Fibroblast of skin of scalp (primary cell): ENCODE measurements at places on chromosomes 11 and 22.

- no peak for DNase-seq
These were observed 6.9 kb upstream of the NLRP6 start for GRCh38 chr11:271319-271715.

GRCh38 chr22:33922349-33922681 lies 2.0 kb upstream of the LARGE1 start:
- peak; percentile 12 for DNase-seq

GRCh38 chr11:34805937-34806336 lies 110.2 kb downstream of the APIP start:
- DNase-seq = no peak

DNA sequence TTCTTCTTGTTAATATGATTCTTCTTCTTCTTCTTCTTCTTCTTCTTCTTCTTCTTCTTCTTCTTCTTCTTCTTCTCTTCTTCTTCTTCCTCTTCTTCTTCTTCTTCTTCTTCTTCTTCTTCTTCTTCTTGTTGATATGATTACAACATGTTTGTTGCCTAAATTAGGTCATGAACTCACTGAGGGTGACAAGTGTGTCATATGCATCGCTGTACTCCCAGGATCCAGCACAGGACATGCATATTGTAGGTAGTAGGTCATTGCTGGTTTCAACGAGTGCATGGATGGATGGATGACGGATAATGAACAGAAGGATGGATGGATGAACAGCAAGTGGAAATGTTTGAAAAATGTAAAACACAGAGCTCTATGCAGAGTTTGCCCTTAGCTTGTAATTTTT lies 14.9 kb upstream of the PVALB start:
- no peak for DNase-seq

DNA sequence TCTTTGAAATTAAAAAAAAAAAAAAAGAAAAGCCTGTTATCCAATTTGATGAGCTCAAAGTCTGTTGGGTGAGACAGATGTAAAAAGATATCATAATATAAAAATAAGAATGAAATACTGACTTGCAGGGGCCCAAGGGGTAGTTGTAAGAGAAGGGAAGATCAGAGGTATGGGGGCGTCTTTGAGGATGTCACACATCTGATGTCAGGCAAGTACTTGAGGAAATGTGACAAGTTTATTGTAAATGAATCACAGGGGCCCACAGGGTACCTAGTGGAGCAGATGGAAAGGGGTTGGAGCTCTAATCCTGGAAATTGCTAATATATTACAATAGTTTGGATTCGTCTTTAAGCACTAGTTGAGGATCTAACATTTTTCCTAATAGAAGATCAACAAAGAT lies 131.6 kb downstream of the MAML2 start:
- DNase-seq = no peak

GRCh38 chr11:20002312-20003216 lies 157.7 kb downstream of the DBX1 start:
- DNase-seq = no peak

GRCh38 chr11:1205987-1206331 lies 16.9 kb upstream of the MUC5B start:
- no peak for DNase-seq

GRCh38 chr11:108027057-108027456 lies 18.4 kb downstream of the CUL5 start:
- no peak for DNase-seq

- peak; percentile 58 for DNase-seq
These were observed 131.0 kb downstream of the SLC1A2 start for GRCh38 chr11:35288309-35288708.

- no peak for DNase-seq
These were observed 223 bp downstream of the WT1 start for GRCh38 chr11:32435152-32435480.

DNA sequence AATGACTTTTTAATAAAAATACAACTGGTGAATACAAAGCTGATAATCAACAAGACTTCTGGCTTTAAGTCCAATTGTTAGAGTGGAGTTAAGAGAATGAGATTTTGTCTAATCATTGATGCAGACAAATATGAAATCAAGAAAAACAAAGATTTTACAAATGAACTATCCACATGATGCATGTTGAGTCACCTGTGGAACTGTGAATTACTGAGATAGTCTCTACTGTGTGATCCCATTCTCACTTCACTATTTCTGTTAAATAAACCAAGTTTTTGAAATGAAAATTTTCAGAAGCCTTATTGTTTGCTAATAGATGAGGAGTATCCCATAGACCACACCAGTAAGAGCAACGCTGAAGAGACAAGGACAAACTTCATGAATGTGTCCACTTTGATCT lies 8.4 kb upstream of the CTSC start:
- DNase-seq = no peak

DNA sequence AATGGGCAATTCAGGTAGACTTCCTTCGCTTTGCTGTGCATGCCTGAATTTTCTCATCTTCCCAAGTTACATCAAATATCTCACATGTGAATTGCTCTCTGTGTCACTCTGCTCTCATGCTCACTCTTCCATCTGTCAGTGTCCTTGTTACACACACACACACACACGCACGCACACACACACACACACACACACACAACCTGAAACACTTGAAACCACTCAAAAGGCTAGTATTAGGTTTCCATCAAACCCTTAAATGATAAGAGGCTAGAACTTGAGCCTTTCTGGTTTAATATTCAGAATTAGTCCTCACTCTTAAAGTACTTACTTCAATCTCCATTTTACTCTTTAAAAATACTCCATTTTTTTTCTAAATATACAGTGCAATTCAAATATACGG lies 282.4 kb downstream of the C11orf87 start:
- no peak for DNase-seq

GRCh38 chr11:68038718-68039525 lies at the start of gene TCIRG1:
TSS of gene TCIRG1 (plus strand) at chr11:68039025. CDS start at chr11:68041272, 2,247 bp downstream.
- DNase-seq = peak; percentile 80

DNA sequence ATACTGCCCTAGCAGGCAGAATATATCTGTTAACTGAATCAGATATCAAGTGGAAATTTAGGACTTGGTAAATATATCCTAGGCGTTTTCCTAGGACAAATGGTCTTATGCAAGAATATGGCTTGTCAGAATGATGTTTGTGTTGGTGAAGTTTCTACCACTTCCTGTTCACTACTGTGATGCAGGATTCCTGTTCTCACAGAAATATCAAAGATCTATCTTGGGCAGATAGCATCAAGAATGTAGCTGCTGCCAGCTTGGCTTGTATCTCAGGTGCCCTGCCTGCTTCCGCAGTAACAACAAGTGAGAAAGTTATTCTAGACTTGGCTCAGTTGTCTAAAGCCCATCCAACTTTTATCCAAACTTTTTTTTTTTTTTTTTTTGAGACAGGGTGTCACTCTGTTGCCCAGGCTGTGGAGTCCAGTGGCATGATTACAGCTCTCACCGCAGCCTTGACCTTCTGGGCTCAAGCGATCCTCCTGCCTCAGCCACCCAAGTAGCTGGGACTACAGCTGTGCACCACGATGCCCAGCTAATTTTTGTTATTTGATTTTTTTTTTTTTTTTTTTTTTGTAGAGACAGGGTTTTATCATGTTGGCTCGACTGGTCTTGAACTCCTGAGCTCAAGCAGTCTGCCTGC lies 61.3 kb downstream of the PPME1 start:
- DNase-seq = no peak

DNA sequence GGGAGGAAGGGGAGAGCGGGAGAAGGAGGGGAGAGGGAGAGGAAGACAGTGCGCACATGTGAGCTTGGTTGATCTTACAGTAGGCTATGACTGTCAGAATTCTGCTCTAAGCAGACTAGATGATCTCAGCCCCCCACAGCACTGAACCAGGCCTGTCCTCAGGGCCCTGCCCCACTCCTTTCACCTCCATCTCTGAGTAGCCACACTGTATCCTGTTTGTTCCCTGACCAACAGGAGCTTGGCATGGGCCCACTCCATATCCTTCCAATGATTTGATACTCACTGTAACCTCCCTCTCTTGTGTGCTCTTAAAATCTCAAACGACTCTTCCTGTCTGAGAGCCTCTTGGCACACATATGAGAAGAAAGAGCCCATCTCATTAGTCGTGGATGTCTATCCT lies 86.1 kb upstream of the PARVA start:
- no peak for DNase-seq

DNA sequence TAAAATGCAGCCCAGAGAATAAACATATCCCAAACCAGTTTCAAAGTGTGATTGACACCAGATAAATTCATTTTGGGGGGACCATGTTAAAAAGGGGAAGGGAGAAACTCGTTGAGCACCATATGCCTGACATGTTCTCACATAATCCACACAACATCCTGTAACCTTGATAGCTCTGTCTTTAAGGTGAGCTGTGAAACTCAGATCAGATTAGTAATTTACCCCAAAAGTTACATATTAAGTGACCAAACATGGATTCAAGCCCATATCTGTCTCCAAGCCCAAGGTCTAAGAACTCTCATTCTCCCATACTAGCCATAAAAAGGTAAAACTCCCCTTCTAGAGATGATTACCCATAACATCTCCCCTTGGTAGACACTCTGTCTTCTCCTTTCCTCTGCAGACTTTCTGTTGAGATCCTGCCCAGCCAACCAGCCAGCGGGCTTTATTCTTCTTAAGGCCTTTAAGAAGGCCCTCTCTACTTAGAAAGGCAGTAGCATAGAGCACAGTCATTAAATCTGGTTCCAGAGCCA lies 150.7 kb downstream of the CCDC34 start:
- DNase-seq = no peak

GRCh38 chr11:129323896-129324502 lies 51.6 kb upstream of the BARX2 start:
- DNase-seq = peak; percentile 31

DNA sequence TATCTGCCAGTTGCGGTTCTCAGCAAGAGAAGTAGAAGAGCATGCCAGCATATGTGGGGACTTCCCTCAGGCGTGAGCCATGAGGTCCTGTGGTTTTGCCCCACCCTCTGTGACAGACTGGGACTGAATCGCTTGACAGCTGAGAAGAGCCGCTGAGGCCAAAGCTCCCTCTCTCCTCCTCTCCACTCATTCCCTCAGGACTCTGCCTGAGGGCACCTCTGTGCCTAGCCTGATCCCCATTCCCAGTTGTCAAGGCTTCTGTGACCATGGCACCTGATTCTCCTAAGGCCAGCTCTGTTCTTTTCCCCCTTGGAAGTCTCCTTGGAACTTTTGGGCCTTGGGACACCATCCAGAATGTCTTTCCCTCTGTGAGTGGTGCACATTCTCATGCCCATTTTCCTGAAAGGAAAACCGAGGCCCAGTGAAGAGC lies 27.0 kb downstream of the ART5 start:
- DNase-seq = peak; percentile 21

GRCh38 chr11:92057849-92058442 lies 166.7 kb upstream of the FAT3 start:
- DNase-seq = no peak

- no peak for DNase-seq
These were observed 73.3 kb downstream of the GLYATL1 start for GRCh38 chr11:59012398-59013265.

DNA sequence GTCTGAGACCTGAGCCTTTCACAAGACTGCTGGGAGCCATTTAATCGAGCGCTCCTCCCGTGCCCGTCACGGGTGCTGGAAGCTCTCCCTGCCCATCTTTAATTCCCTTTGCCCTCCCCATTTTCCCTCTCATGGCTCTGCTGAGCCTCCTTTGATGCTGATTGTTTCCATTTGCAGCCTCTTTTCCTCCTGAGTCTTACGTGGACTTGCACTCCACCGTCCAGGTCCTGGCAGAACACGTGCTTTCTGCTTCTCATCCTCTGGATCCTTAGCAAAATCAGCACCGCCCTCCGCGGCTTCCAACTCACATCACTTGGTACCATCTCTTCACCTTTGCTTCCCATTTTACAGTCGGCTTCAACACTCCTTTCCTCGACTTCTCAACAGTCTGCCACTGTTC lies 7.3 kb downstream of the IFT27 start:
- DNase-seq = no peak

DNA sequence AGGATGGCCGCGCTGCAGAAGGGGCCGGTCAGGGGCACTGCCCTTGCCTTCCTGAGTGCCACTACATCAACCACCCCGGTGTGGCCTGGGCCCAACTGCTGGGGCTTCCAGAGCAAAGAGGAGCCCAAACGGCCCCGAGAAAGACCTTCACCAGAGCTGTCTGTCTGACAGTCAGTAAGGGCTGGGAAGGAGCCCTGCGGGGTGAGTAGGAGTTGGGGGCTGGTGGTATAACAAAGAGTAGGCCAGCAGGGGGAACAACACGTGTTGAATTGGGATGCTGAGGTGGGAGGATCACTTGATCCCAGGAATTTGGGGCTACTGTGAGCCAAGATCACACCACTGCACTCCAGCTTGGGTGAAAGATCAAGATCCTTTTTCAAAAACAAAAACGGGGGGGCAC lies 3.9 kb downstream of the GSTT4 start:
- DNase-seq = no peak

GRCh38 chr11:32172041-32172847 lies 81.4 kb downstream of the RCN1 start:
- DNase-seq = no peak

DNA sequence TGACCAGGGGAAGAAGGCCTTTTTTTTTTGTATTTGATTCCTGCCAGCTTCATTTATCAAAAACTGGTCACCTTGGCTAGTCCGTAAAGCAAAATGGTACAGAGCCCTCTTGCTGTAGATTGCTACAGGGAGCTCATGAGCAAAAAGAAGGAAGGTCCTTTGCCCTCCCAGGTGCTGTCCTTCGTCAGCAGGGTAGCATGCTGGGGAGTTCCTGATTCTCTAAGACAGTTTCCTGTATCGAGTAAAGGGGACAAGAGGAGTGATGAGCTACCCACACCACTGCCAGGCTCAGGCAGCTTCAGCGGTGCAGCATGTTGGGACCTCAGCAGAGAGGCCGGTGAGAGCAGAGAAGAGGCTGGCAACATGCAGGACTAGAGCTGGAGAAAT lies 67.8 kb upstream of the CSNK2A3 start:
- no peak for DNase-seq

DNA sequence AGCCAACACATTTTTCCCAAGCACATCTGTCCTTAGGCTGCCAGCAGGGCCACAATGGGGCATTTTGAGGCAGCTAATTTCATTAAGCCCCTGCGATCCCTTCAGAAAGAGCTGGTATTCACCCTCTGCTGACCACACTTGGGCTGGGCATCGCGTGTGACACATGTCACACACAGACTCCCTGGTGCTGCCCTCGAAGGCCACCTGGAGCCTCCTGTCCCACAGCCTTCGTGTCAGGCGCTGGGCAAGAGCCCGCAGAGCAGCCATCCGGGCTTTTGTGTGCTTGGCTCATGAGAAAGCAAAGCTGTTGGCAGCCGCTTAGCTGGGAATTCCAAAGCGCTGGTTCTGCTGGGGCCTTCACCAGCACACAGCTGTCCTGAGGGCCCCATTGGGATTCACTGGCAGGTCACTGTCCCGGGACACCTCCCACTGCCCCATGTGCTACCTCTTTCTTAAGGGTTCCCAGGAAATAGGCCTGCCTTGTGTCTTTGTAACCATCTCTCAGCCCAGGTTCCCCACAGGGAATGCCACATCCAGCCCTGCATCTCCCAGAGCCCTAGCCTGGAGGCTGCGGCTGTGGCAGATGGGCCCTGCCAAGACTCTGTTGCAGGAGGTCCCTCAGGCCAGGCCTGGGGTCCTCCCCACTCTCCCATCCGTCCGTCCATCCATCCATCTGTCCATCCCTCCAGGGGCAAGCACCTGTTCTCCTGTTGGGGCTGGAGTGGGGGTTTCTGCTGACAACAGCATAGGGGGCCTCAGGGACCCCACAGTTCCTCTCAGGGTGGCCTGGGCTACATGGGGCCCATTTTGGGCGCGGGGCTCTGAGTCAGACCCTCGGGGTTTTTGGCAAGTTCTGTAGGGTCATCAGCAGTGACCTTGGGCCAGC lies 4.9 kb downstream of the CLDN5 start:
- DNase-seq = no peak

- DNase-seq = no peak
These were observed 18.5 kb upstream of the TMEM184B start for GRCh38 chr22:38291201-38291777.

GRCh38 chr11:74485868-74486267 lies 7.7 kb downstream of the LIPT2 start:
- DNase-seq = no peak
